ENCODE measurements at places on chromosomes 4 and X. TPM values are rescaled to one million over a fixed set of nuclear protein-coding genes. Genes with fewer than 3 reads are reported as not detected.

DNA sequence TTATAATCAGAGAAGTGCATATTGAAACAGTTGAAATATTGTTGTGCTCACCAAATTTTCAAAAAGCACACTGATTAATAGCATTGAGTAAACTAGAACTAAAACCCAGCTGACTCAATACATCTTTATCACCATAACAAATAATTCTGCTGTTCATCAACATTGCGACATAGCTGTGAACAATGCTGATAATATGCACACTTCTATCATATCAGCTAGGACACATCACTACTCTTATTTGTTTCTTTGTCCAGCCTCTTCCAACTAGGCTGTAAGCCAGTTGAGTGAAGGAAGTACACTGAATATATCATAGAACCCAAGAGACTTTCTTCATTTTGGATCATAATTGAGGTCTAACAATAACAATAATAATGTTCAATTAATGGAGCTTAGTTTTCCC lies 349.7 kb downstream of the IQCM start:
- DNase-seq: peak; percentile 30

OTUD6A gene
- total RNA-seq: not detected

DTHD1 gene
- not detected for total RNA-seq

CTAG1A gene
- total RNA-seq: not detected

VSIG4 gene
- not detected for total RNA-seq

DNA sequence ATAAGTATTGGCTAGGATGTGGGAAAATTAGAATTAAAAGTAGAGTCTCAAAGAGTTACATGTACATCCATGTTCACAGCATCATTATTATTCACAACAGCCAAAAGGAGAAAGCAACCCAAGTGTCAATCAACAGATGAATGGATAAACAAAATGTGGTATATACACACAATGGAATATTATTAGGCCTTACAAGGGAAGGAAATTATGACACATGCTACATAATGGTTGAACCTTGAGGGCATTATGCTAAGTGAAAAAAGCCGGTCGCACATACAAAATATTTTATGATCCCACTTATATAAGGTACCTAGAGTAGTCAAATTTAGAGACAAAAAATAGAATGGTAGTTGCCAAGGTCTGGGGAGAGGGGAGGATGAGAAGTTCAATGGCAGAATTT lies 80.1 kb downstream of the HUWE1 start:
- DNase-seq: no peak

GRCh38 chrX:43148305-43148704 lies 370.3 kb upstream of the PPP1R2C start:
- DNase-seq: no peak

RIPPLY1 gene
- not detected for total RNA-seq

DNA sequence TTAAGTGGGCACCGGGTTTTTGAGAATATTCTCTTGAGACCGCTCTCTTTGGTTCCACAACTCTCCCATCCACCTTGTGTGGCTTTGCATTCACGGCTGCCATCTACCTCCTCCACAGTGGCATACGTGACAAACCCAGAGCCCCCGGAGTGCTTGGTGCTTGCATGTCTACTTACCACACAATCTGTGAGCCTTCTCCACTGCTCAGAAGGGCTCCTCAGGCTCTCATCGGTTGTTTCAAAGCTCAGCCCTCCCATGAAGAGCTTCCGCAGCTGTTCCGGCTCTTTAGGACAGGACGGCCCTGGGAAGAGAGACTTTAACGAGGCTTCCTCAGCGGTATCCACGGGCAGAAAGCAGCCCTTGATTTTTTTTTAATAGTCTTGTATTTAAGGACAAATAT lies 167.6 kb upstream of the ANK2 start:
- DNase-seq: no peak
